ENCODE measurements at places on chromosomes 3 and 15.

- no peak for DNase-seq
Measured at GRCh38 chr15:38524156-38524555, 40.5 kb downstream of the RASGRP1 start.

DNA sequence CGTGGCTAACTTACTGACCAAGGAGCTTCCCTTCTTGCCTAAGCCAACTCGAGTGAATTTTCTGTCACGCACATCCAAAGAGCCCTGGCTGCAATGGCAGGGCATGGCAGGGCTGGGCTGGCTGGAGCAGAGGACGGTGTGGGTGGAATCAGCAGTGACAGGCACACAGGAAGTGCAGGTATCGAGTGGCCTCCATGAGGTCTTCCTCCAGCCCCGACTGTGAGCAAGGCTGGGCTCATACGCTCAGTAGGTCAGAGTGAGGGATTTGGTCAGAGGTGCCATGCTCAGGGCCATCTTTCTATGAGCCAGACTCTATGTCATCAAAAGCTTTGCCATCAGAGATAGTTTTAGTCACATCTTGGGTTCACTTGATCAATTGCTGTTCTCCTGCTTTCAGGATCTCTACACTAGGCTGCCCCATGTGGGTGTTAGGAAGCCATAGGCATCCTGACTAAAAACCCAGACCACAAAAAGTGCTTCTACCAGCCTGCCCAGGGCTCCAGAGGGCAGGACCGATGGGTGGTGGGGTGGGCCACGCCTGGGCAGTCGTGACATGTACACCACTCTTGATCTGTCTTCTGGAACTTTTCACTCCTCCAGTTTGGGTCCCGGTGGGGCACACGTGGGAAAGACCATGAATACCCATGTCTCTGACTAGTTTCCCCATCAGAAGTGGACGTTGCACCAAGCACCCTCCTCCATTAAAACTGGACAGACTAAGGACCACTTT, 22.6 kb upstream of the COMMD4 start:
- no peak for DNase-seq

DNA sequence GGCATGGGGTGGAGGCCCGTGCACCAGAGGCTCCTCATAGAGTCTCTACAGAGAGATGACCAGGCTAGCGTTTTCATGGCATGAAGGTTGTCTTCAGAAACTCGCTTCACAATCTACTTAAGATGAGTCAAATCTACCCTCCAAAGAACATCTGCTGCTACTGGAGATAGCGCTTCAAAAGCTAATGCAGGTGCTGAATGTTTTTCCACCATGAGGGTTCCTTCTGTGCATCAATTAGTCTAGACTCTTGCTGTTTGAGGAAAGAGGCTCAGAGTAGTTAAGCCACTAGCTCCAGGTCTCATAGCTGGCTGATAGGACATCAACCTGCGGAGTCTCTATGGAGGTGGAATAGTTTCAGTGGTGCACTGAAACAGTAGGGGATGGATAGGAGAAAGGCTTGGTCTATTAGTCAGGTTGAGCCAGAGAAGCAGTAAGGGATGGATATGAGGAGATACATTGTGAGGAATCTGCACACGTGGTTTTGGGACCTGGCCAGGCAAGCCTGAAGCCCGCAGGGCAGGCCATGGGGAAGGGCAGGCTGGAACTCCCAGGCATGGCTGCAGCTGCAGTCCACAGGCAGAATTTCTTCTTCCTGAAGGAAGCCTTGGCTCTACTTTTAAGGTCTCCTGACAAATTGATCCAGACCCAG, 117.5 kb downstream of the APBA2 start:
- no peak for DNase-seq

- no peak for DNase-seq
Measured at GRCh38 chr15:63190769-63191649, 1.6 kb downstream of the RAB8B start.

Data from stimulated activated CD4-positive, alpha-beta T cell treated with anti-CD3 and anti-CD28 coated beads, Interleukin-1b, Interleukin-23, amount 100 ng/mL, for 24 hours (primary cell).